Hippocampal formation (tissue), 2 donors: ENCODE measurements at places on chromosomes 6 and 20.

DNA sequence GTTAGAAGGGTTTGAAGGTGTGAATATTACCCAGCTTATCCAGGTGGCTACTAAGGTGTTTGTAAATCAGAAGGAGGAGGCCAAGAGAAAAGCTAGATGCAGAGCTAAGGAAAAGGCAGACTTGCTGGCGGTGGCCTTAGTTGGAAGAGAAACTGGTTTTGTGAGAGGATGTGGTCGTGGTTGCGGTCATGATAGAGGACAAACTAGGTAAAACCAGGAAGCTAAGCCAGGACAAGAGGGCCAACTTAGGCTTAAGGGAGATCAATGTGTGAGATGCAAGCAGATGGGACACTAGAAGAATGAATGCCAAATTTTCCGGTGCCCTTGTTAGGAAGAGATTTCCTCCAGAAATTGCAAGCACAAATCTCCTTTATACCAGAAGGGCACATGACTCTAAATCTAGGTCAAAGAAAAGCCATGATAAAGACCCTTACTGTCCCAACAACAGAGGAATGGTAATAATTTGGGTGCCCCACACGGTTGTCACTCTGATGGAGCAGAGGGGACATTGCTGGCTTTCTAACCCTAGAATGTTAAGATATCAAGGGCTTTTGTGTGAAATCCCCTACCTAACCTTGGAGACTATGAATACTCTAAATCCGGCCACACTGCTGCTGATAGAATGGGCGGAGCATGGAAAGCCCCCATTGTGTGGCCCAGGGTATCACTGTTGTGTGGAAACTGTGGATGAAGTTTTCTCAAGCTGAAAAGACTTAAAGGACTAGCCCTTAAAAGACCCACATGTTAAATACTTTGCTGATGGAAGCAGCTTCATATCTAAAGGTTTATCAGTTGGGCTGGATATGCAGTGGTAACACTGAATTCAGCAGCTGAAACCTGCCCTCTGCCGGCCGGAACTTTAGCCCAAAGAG, 7.8 kb downstream of the IL22RA2 start:
- no peak for DNase-seq

DNA sequence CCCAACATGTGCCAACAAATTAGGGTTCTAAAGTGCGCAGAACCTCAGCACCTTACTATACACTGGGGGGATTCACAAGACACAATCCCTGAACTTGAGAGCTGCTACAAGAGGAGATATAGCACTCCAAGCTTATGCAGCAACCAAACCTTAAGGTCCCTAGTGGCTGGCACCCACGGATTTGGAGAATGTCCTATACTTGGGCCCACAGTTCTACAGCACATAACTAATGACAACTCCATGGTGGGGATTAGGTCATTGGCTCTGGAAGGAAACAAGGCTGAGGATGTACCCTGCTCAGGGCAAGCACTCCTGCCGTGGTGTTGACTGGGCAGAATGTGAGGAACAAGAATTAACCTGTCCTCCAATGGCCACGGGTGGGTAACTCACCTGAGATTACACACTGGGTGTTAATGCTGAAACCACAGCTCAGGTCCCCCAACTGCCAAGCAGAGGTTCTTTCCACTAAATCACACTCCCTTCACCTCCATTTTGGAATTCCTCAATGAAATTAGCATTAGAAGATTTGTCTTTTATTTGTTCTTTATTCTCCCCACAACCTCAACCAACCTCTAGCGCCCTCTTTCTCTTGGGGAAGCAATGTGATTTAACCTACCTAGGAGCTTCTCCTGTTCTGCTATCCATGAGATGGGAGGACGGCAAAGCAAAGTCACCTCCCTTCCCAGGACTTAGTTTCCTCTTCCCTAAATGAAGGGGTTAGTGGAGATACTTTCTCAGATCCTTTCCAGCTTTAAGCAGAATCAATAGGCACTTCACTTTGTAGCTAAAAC, 32.0 kb downstream of the TRERF1 start:
- no peak for DNase-seq

GRCh38 chr6:3363296-3364025, 93.4 kb downstream of the SLC22A23 start:
- DNase-seq: no peak

- DNase-seq: no peak
These were observed 650 bp downstream of the DCBLD1 start for GRCh38 chr6:117483004-117483644.

DNA sequence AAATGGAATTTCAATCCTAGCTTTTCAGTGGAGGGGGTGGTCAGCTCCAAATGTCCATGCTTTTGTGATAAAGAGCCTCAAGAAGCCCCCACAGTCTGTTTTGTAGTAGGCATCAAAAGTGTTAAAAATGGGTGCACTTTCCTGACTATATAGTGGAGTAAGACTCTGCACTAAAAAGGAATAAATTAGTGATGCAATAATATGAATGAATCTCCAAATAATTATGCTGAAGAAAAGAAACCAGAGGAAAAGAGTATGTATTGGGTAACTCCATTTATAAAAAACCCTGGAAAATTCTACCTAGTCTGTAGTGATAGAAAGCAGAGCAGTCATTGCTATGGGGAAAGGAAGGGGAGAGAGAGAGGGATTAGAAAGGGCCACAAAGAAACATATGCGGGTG, 310.4 kb upstream of the SUPT3H start:
- DNase-seq: no peak

- no peak for DNase-seq
These were observed 128.4 kb upstream of the JAG1 start for GRCh38 chr20:10802236-10802635.

GRCh38 chr20:9742821-9743220, 96.1 kb downstream of the PAK5 start:
- no peak for DNase-seq

DNA sequence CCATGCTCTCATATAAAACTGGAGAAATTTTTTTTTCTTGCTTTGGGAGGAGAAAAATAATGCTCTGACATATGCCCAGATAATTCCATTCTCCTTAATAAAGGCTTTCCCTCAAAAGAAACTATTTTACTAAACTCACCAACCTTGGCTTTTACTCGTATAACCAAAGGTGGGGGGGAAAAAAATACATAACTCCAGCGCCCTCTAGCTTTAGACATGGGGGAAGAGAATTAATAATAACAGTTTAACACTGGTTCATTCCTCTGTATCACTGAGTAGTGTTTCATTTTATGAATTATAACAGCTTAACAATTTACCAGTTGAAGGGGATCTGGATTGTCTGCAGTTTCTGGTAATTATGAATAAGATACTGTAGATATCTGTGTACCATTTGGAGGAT, 1226.1 kb downstream of the GRIK2 start:
- DNase-seq: no peak

- no peak for DNase-seq
These were observed 62.9 kb downstream of the EFHC1 start for GRCh38 chr6:52482903-52483670.

GRCh38 chr6:137102851-137103492, 58.2 kb upstream of the IL20RA start:
- no peak for DNase-seq

DNA sequence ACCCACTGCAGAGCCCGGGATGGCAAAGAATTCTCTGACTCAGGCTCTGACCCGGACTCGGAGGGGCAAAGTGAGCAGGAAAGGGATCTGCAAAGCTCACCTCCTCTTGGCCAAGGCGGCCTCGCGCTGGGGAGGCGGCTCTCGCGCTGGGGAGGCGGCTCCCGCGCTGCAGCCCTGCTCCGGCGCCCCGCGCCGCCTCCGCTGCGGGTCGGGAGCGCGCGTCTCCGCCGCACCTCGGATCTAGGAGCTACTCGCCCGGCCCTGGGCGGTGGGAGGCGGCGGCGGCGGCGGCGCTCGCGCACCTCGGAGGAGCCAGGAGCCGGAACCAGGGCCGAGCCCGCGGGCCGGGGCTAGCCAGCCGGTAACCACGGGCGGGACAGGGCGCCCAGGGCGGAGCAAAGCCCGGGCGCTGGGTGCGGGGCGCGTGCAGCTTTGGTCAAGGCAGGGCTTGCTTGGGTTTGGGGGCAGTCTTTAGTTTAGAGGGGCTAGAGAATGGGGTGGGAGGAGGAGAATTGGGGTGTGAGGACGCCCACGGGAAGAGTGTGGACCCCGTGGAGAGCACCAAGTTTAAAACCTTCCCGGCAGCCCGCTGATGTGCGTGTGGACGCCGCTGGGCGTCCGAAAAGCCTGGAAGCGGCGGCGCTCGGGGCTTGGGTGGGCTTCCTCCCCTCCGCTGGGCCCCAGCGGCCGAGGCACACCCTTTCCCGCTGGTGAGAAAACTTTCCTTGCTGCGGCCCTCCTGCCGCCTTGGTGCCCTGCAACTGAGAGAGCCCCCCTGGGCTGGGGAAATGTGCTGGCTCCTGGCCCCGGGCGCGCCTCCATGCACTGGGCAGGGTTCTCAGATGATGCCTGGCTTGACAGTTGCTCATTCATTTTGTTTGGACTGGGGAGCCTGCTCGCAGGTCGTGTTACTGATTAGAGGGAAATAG, at the start of gene MRAP2:
MRAP2 (plus strand) TSS at position 250 of the 929 bp plus-strand sequence. CDS start 21,547 bp downstream, outside the sequence.
- DNase-seq: no peak

DNA sequence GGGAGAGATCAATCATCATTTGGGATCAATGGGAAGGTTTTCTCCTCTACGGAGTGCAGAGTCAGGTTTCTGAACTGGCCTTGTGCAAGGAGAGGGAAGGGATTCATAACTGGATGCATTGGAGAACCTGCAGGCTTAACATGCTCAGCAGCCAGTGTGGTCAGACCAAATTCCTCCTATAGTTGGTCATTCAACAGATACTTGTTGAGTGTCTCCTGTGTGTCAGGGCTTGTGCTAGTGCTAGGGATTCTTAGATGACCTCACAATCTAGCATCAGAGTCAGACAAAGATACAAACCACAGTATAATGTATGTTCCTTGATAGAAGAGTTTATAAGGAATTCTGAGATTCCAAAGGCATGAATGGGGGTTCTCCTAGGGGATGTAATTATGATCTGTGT, 23.9 kb downstream of the RALY start:
- DNase-seq: no peak

GRCh38 chr20:33481431-33481941, 8.4 kb upstream of the CBFA2T2 start:
- DNase-seq: no peak

GRCh38 chr6:16974387-16974673, 127.5 kb upstream of the STMND1 start:
- no peak for DNase-seq

- DNase-seq: no peak
These were observed 73.9 kb downstream of the BACH2 start for GRCh38 chr6:90222724-90223198.

DNA sequence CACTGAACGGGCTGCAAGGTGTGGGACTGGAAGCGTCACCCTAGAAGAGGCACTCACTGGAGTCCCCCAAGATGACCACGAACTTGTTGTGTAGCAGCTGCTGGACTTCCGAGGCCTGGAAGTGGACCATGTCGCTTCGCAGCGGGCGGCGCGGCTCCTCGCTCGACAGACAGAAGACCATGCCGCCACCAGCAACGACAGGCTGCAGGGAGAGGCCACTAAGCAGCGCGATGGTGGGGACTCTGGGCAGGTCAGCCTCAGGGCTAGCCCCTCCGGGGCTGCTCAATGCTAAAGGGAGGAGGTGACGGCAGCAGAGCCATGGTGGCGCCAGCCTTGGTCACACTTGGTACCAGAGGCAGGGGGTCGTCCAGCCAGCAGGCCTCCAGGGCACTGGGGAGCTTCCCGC, 720 bp downstream of the PCED1A start:
- DNase-seq: no peak

- no peak for DNase-seq
These were observed 148.4 kb downstream of the AKAP7 start for GRCh38 chr6:131283466-131284175.

GRCh38 chr20:12593342-12593873, 415.4 kb upstream of the SPTLC3 start:
- no peak for DNase-seq

GRCh38 chr6:36350681-36351571, 14.2 kb upstream of the BNIP5 start:
- no peak for DNase-seq

DNA sequence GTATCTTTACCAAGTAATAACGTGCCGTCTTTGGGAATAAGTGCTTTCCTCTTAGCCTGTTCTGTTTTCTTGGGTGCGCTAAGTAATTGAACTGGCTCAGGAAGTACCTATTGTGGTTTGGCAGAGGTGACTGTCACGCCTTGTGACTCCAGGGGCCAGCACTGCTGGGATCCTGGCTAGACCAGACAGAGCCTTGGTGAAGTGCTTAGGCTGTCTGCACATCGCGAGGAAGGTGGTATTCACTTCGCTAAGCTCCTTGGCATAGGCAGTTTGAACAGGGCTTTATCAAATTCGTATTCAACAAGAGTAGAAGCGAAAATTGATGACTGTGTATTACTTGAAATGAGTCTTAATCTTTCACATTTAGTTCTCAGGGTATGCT, 17.6 kb downstream of the PRDM1 start:
- DNase-seq: no peak

GRCh38 chr6:146087386-146087785, 58.5 kb downstream of the GRM1 start:
- DNase-seq: no peak

- DNase-seq: no peak
These were observed 211.6 kb upstream of the THEMIS start for GRCh38 chr6:128112494-128112893.

DNA sequence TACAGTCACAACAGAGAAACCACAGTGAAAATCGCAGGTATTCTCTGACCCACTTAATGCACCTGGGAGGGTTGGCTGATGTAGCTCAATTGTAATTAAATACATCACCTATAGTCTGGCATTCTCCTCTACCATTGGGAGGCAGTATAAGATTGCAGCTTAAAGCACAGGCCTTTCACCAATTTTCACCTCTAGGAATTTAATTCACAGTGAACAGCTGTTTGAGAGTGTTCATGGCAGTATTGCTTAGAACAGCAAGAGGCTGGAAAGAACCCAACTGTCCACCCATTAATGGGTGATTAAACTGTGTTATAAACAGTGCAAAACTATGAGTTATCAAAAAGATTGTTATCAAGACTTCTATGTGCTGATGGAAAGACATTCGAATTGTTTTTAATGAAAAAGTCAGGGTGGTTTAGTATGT, 2.0 kb downstream of the EDEM2 start:
- peak; percentile 14 for DNase-seq

DNA sequence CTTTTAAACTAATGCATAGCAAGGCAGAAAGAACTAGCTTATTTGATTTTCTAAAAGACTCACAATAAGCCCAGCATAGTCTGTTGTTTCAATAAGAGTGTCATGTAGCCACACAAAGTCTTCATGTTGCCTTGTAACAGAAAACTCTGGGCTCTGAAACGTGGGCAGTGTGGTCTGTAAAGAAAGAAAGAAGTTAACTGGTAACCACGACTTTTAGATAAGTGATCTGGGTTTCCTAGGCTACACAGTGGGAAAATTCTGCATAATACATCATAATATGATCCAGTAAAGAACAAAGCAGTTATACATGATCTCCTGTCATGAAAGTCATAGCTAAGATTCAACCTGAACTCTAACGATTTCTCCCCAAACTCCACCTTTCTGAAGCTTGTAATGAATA, 13.3 kb downstream of the SNX5 start:
- no peak for DNase-seq

DNA sequence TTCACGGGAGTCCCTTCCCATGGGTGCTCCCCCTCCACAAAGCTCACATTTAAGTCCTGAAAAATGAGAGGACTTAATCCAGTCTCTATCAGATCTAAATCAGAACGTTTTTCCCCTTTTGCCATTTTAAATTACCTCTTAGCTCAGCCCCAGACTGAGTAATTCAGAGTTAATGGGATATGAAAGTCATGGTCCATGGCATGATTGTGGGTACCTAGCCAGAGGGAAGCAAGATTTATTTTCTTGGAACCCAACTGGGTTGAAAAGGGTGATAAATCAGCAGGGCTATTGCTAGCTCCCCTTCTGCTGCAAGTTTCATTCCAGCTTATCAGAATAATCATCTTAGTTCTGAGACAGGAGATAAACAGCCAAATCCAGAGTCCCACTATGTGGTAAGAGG, 320.2 kb upstream of the CHD6 start:
- no peak for DNase-seq

GRCh38 chr6:29552512-29553051, 7.0 kb downstream of the UBD start:
- peak; percentile 28 for DNase-seq
